ENCODE measurements at places on chromosomes 4 and X.

GRCh38 chr4:81580346-81580993 is 108.8 kb upstream of the RASGEF1B start:
- no peak for DNase-seq

GRCh38 chr4:2443956-2444740 is 24.8 kb upstream of the RNF4 start:
- no peak for DNase-seq

DNA sequence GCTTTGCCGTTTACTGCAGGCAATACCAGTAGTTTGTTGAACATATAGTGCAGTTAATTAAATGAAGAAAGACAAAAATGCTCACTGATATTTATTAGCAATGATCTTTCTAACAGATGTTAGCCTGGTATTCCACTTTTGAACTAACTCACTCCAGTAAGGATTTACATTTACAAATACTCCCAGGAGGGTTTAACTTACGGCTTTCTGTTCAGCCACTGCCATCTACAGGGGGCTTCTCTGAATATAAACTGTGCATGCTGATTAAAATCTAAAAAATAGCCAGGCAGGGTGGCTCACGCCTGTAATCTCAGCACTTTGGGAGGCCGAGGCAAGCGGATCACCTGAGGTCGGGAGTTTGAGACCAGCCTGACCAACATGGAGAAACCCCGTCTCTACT is 2.2 kb upstream of the SRD5A3 start:
- DNase-seq: no peak

DNA sequence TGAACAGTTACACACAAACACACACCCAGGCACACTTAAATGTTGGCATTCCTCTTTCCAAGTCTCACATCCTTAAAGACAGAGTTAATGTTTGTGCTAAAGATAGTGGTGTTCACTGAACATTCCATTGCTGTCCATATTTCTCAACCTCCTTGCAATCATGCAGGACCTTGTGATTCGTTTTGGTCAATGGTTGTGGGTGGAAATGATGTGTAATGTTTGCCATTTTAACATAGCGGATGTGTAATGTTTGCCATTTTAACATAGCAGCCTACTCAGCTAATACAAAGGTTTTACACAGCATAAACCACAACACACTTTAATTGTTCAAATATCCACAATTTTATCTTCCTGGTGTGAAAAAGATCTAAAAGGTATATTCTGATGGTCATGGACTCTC is 93.9 kb downstream of the CEP44 start:
- no peak for DNase-seq

DNA sequence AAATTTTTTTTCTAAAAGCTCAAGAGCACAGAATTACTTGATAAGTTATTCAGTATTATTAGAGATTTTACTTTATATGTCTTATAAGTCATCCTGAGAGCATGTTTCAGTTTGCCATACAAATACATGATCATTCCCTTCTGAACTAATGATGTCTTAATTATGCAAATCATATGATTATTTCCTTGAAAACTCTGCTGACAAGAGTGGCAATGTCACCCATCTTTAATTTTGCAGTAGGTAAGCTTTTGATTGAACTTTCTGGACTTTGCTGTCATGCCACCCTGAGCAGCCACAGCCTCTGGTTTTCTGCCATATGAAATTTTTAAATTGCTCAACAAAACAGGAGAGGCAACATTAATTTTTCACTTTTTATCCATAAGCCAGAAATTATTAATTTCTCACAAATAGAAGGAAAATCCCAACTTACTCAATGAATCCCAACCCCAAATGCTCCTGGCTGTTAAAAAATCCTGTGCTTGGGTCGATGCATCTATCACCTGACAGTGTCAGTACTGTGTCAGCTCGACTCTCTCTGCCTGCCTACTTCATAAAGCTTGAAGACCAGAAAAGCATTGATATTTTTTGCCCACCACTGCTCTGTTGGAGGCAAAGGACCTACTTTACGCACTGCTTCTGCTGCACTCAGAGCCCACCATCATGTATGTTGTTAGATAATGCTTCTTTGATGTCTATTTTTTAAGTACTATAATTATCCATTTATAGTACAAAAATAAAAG is 11.6 kb upstream of the HADH start:
- DNase-seq: no peak

Measured in activated CD4-positive, alpha-beta T cell treated with anti-CD3 and anti-CD28 coated beads, Interleukin-2, amount 50 U/mL, for 48 hours (primary cell).